NCI-H1436 (cell line): ENCODE measurements at places on chromosomes 5 and 9.

DNA sequence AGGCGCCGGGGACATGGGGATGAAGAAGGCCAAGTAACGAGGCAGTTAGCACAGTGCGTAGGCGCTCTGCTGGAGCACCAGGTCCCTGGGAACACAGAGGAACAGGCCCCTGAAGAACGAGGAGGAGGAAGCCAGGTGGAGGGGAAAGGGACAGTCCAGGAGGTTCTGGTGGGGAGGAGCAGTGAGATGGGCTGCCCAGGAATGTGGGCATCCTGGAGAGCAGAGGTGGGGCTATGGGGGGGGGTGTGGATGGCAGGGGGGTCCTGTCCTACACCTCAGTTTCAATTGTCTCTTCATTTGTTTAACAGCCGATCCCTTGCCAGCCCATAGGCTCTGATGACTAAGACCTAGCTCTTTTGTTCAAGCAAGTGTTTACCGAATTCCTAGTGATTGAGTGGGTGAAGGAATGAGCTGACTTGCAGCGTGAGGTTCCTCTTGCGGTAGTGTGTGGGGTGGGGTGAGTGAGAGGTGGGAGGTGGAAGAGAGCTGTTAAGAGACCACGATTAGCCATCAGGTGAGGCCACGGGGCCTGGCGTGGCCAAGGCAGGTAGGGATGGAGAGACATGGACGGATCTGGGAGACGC lies 8.4 kb upstream of the PHYHD1 start:
- no peak for DNase-seq

- DNase-seq: no peak
Measured at GRCh38 chr5:144206141-144206540, 35.5 kb downstream of the KCTD16 start.

DNA sequence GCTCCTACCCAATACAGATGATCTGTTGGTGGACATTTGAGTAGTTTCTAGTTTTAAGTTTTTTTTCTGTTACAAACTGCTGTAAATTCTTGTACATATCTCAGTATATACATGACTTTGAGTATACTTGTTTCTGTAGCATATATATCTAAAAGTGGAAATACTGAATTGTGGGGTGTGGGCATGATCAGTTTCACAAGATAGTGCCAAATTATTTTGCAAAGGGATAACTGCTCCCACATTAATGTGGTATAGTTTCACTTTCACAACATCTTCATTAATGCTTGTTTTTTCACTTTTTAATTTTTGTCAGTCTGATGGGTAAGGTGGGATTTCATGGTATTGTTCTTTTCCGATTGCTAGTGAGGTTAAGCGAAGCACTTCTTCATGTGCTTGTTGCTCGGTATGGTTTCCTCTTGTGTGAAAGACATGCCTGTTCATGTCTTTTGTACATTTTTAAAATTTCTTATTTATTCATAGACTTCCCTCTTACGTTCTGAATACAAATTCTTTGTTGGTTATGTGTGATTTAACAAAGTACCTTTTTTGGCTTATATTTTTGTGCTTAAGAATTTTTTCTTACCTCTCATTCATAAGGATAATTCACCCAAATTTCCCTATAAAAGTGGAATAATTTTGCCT lies 103.5 kb downstream of the CDC42SE2 start:
- DNase-seq: no peak

DNA sequence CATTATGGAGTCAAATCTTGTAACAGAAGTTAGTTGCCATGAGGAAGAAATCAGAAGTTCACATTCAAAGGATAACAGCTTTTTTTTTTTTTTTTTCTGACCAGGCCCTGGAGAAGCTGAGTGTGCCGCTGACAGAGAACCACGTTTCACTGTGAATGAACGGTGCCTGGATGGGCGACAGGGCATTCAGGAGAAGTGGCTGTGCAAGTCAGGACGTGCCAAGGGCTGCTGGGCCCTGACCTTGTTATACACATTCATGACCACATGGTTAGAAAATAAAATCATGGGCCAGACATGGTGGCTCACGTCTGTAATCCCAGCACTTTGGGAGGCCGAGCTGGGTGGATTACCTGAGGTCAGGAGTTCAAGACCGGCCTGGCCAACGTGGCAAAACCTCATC lies 91.6 kb downstream of the ANKH start:
- DNase-seq: no peak

DNA sequence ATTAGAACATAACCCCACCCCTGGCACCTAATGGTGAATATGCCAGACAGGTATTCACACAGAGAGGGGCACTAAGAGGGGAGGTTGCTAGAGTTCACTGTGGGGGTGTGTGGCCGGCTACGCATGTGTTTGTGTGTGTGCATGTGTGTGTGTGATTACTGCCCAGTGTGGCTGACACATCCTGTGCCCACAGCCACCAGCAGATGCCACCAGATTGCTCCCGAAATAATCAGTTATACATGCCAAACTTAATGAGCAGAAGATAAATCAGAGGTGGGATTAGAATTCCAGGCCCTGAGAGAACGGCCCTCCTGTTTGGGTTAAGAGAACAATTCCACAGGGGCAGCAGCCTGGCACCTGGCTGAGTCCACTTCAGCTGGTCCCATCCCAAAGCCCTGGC lies 91.8 kb upstream of the TBCA start:
- DNase-seq: no peak

DNA sequence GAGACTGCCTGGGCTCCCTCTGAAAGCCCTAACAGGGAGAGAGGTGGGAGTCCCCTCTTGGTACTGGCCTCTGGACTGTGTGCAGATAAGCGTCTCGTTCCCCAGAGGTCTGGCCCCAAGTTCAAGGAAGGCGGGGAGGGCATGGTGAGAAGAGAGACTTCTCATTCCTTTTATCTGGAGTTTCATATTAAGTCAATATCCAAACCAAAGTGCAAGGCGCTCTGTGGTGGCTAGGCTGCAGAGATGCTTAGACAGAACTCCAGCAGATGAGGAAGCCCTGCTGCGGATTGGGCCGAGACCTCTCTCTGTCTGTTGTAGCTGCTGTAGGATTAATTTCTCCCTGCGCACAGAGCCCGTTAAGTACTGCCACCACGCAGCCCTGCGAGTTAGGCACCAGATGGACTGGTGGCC lies 16.0 kb downstream of the MVB12B start:
- no peak for DNase-seq

DNA sequence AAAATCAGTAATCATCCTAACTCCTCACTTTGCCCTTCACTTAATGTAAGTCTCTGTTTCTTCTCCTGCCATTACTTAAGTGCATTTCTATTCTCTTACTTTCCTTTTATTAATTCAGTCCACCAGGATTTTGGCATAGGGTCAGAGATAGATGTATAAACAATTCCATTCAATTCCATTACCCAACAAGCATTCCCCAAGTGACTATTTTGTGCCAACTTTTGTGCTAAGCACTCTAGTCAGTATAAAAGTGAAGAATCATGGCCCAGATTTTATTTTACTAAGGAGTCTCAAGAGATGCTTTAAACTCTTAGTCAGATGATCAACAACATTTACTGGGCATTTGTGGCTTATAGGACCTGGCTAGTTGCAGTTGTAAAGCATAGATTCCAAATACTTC lies 159.3 kb downstream of the DMAC1 start:
- DNase-seq: no peak

DNA sequence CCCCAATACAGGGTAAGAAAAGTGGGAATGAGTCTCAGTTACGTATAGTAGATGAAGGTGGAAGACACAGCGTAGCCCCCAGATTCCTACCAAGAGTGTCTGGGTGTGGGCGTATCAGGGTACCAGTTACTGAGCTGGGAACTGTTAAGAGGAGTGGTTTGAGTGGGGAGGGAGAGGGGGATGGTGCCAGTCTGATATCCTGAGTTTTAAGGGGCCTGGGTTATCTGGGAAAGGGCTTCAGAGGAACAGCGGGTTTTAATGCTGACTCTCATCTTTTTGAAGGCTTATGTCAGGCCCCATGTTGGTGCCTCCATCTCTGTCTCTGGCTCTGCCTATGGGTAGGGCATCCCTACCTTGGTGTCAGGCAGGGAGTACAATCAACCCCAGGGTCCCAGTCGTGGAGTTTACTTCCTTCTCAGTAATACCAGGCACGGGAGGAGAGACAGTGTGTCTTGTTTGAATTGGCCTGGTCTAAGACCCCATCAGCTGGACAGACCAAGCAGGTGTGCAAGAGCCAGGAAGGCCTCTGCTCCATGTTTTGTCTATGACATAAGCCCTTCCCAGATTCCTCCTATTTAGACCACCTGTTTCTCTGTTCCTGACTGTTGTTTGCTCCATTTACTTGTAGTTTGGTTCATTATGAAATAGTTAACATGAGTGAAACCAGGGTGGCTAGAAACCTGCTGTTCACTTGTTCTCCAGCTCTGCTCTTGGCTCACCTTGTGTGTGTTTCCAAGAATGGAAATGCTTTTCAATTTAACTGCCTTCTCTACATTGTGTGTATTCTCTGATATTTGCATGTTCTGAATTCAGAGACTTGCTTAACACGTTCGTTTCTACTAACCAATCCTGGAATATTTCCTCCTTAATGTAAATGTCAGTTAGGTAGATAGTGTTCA lies 125.6 kb downstream of the DAB2IP start:
- no peak for DNase-seq

DNA sequence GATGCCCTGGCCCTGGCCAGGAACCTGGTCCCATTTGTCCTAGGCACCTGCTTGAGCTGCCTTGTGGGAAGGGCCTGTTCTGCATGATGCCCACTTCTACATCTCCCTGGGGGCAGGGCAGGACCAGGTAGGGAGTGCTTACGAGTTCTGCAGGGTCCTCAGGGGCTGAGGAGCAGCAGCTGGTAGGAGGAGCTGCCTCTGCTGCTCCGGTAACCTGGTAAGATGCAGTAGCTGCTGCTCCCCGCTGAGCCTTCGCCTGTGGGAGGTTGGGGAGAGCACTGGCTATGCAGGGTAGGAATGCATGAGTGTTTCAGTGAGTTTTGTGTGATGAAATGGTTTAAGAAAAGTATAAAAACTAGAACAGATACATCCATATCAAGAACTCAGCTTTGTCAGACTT lies 13.6 kb downstream of the LRRC8A start:
- peak; percentile 80 for DNase-seq

- peak; percentile 16 for DNase-seq
Measured at GRCh38 chr9:122158202-122158601, 1.4 kb downstream of the NDUFA8 start.

DNA sequence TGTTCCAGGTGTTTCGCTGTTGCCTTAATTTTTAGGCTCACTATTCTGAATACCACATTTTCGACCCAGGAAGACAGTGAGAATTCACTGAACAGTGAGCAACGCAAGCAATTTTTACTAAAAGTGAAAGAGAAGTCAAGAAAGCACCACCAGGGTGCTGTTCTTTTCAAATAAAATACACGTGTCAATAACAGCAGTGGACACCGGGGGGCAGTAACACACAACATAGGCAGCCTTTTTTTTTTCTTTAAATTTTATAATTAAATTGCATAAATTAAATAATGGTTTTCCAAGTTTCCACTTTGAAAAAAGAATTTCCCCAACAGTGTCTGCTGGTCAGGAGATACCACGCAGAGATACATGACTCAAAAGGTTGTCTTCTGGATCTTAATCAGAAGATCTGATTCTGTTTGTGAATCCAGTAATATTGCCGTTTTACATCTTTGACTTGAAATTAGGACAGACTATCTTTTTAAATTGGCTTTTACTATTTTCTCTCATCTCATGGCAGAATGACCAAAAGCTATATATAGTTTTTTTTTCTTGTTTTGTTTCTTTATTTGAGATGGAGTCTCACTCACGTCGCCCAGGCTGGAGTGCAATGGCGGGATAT lies 47.1 kb upstream of the SH3GL2 start:
- DNase-seq: no peak

GRCh38 chr5:170861667-170861916 lies 226 bp upstream of the RANBP17 start:
- no peak for DNase-seq

GRCh38 chr9:135746565-135746964 lies 44.6 kb downstream of the KCNT1 start:
- DNase-seq: no peak

GRCh38 chr9:1272488-1272887 lies 222.3 kb downstream of the DMRT2 start:
- no peak for DNase-seq

DNA sequence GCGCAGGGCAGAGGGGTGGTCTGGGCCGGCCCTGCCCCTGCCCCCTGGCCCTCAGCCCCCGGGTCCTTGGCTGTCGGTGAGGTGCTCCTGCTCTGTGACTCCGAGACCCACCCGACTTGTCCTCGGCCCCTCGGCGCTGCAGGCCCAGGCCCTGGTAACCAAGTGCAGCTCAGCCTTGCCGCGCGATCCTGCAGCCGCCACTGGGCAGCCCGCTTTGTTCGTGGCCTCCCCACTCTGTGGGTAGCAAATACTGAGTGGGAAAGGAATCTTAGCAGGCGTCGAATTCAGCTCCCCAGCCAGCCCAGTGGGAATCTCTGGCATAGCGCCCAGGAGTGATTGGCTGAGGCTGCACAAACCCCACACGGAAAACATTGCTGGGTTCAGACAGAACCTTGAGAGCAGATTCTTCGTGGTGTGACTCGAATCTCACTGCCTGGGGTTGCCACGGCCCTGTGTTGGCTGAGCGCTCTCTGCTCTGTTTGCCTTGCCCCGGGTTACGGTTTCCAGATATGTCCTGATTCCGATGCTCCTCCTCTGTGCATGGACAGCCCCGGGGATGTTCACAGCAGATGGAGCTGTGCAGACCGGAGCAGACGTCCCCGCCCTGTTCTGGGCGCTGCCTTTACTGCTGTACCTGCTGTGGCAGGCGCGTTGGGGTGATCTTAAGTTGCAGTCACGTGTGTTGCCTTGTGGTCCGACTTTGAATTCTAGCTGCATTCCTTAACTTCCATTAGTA lies 13.4 kb upstream of the EXOC3 start:
- DNase-seq: no peak

GRCh38 chr9:84501587-84501986 lies 161.0 kb upstream of the SLC28A3 start:
- DNase-seq: no peak

- no peak for DNase-seq
Measured at GRCh38 chr9:12085399-12085798, 607.8 kb upstream of the TYRP1 start.

- DNase-seq: no peak
Measured at GRCh38 chr5:2529371-2530092, 221.9 kb downstream of the IRX2 start.

- no peak for DNase-seq
Measured at GRCh38 chr9:82108941-82109340, 120.4 kb downstream of the SPATA31D1 start.

DNA sequence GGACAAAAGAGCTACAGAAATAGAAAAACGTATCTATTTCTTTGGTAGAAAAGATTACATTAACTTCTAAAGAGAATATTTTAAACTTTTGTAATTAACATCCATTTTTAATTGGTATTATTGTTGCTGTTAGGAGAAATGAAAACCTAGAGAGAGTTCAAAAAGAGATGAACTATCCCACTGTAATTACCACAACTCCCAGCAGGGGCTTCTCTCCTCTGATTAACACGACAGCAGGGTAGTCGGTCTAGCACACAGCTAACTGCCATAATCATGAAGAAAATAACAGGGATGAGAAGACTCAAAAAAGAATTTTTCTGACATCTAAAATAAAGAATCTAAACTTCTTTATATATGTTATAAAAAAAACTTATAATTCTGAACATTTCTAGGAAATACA lies 86.2 kb upstream of the CDH9 start:
- no peak for DNase-seq

DNA sequence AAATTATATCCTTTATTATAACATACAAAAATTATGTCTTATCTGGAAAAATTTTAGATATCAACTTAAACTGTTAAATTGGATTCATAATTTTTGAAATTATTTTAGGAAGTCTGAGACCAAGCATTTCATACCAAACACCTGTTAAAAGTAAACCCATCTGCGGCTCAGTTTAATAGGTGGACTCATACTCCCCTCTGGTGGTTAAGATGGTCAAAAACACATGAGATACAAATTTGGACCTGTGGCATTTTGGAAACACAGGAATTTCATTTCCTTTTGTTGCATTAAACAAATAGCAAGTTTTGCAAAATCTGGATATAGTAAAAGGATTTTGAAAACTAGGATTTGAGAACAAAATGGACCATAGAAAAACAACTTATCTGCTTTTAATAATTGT lies 53.7 kb downstream of the RGMB start:
- DNase-seq: peak; percentile 22
